ENCODE measurements at places on chromosomes 3 and 15.

DNA sequence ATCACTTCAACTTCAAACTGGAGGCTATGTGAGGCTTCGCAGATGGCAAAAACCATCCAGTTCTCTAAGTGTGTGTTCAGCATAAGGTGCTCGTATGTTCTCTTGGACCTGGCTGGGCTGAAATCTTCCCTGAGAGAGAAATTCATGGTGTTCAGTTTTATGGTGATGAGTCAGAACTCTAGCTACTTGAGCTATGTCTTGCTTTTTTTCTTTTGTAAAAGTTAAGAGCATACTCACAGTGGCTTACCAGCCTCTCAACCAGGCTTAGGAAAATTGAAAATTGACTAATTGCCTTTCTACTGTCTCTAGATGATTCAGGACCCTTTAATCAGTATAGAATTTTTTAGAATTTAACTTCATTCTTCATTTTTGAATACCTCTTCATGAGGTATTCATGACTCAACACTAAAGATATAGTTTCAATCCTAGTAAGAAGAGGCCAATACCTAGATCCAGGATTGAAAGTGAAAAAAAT, 617.5 kb downstream of the TBL1XR1 start:
- no peak for DNase-seq

- DNase-seq: no peak
Measured at GRCh38 chr3:31495971-31496665, 36.6 kb upstream of the STT3B start.

DNA sequence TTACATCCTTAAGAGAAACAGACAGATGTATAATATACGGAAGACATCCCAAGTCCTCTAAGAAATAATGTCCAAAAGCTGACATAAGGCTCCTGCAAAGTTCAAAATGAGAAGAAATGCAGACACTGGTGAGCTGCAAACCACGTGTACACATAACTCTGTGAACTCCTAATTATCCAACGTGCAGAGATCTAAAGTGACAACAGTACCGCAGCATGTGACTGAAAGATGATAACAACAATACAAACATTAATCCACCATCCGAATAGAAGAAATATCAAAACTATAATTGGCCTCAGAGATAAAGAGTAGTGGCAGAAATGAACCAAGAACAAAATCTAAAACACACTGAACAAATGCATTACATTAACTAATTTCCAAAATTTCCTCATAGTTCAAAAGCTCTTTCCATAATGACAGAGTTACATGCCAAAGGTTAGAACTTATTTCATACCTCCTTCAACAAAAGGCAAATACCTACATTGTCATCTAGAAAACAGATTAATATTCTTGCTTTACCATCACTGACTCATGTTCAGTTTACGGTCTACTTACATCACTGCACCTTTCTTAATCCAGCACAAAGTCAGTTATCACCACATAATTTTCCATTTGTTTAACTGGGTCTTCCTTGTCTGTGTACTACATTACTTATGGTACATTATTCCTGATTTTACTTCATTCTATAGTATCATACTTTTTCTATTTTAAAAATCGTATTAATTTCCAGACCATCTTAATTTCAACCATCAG, 2.2 kb downstream of the PDCD10 start:
- DNase-seq: no peak

GRCh38 chr15:96390986-96391385, 60.5 kb downstream of the NR2F2 start:
- no peak for DNase-seq

GRCh38 chr15:74036271-74037170, 42.0 kb downstream of the PML start:
- DNase-seq: no peak

- no peak for DNase-seq
Measured at GRCh38 chr3:155070316-155070715, 9.8 kb upstream of the MME start.

GRCh38 chr3:73933585-73933984, 308.8 kb upstream of the PDZRN3 start:
- no peak for DNase-seq

DNA sequence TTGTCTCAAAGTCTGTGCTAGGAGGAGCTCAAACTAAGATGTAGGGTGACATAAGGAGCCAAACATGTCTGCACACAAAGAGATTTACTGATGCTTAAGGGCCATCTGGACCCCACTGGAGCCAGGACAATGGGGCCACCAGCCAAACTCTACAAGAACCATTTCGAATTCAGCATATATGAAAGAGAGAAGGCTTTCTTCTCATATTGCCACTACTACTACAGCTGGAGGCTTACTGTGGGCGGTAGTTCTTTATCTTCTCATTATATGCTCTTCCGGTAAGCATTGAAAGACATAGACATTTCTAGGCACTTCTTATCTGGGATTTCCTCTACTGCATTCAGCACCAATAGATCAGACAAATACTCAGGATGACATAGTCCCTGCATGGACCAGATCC, 404.4 kb upstream of the PROK2 start:
- DNase-seq: no peak

- DNase-seq: no peak
Measured at GRCh38 chr3:108493862-108494261, 16.5 kb downstream of the MYH15 start.

- DNase-seq: no peak
Measured at GRCh38 chr15:78709263-78709882, 68.4 kb upstream of the CHRNB4 start.

GRCh38 chr3:69294014-69294766, 91.7 kb downstream of the FRMD4B start:
- peak; percentile 96 for DNase-seq

DNA sequence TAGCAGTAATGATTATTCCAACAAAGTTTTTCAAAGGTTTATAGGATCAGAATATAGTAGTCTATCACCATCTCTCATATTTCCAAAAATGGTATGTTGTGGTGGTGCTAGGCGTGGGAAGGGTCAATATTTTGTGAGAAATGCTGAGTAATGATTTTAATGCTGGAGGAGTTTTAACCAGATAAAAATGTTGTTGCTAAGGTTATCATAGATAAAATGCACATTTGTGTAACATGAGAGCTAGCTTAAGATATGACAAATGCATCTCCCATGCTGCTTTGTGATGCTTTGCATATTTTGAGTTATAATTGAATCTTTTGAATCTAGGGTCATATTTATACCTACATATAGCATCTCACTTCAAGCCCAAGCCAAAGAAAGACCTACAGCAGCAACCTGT, 103.9 kb upstream of the ROBO1 start:
- DNase-seq: no peak

- DNase-seq: no peak
Measured at GRCh38 chr3:195441992-195442572, 738 bp downstream of the ACAP2 start.

DNA sequence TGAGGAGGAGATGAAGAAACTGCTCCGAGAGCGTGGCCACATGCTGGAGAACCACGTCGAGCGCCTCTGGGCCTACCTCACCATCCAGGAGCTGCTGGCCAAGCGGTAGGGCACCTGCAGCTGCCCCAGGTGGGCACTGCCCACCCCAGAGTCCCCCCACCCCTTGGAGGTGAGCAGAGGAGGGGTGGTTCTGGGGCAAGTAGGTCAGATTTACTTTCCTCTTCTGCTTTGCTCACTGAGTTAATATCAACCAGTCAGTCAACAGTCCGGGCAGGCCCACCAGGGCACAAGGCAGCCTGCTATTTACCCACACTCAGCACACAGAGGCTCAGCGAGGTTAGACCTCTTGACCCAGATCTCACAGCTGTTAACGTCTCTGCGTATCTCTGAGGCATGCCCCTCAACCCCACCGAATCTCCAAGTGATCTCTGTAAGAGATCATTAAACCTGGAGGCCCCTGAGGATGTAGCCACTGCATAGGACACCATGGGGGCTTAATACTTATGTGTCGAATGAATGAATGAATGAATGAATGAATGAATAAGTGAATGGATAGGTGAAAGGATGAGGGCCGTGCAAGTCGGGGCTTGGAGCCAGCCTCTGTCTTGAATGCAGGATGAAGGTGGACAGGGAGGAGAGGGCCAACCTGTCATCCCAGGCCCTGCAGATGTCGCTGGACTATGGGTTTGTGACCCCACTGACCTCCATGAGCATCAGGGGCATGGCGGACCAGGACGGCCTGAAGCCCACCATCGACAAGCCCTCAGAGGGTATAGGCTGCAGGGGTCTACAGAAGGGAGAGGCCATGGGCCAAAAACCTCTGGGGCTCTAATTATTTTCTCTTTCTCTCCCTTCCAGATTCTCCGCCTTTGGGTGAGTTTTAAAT, 8.0 kb upstream of the ITIH3 start:
- no peak for DNase-seq

- no peak for DNase-seq
Measured at GRCh38 chr3:166367947-166368533, 530.8 kb upstream of the BCHE start.

DNA sequence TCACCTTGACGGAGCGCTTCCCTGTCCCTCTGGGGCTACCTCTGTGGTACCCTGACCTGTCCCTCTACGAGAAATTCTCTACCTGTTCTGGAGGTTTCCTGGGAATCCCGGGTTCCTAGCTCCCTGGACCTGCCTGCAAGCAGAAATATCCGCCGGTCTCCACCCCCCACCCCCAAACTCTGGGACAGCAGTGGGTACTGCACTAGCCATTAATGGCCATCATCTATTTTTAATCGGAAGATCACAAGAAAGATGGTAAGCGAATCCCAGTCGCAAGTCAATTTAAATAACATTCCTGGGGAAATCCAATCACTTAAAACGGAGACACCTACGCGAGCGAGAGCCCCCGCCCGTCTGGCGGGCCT, 429 bp upstream of the C3orf80 start:
- DNase-seq: no peak

- no peak for DNase-seq
Measured at GRCh38 chr3:38726751-38727150, 77.3 kb upstream of the SCN5A start.

DNA sequence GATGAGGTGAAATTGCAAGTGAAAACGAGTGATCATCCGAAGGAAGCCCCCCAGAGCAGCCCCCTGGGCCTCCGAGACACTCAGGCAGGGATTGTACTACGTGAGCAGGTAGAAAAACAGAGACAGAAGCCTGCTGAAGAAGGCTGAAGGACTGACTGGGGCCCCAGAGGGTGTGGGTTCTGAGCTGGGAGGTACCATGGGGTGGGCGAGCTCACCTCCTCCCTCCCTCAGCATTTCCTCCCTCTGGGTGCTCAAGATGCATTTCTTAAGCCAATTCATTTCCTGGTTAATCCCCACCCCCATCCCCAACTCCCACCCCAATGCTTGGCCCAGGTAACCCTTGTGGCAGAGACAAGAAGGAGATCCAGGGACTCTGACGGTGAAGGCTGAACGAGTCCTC, 108.7 kb downstream of the BDH1 start:
- no peak for DNase-seq

GRCh38 chr15:88185584-88185983, 71.0 kb downstream of the NTRK3 start:
- no peak for DNase-seq

GRCh38 chr15:70053001-70053715, 44.6 kb downstream of the TLE3 start:
- DNase-seq: no peak

- no peak for DNase-seq
Measured at GRCh38 chr15:36430280-36430679, 149.1 kb upstream of the CDIN1 start.

- no peak for DNase-seq
Measured at GRCh38 chr3:152382312-152383135, 113.8 kb downstream of the MBNL1 start.

GRCh38 chr3:90134090-90134489, 1026.7 kb downstream of the EPHA3 start:
- DNase-seq: no peak

DNA sequence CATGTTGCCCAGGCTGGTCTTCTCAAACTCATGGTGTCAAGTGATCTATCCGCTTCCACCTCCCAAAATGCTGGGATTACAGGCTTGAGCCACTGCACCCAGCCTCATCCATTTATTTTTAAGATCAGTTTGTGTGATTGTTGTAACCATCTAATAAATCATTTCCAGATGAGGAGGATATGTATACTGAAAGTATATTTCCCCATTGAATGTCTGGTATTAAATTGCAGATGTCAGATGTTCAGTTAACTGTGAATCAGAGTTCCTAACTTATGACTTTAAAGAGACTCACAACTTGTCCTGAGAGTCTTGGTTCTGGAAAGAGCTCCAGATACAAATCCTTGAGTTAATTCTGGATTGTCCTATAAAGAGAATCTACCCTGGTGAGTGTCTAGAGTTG, 62.4 kb downstream of the TRIM71 start:
- no peak for DNase-seq

DNA sequence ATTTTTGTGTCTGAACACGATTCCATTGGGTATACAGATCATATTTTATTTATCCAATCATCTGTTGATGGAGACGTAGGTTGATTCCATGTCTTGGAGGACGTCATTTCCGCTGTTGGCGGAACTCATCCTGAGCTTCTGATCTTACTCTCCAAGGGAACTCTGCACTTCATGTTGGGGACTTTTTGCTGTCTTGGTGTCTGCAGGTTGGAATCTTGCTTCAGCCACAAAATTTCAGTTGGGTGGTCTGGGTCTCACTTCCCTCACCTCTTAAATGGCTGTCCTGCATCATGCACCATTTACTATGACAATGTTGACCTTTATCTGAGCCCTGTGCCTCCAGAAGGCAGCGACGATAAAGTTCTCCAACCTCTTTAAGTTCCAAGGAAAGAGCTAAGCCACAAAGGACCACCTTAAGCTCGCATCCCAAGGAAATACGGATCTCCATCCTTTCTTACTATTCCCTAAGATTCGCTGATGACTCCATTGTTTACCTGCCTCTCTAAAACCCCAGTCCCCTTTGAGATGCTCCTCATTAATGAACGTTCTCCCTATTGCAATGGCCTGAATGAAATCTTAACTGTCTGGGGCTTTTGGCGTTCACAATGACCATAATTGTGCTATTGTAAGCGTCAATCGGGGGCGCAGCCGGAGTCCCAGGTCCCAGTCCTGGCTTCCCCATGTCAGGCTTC, 23.1 kb upstream of the RNU6-1 start:
- DNase-seq: no peak

DNA sequence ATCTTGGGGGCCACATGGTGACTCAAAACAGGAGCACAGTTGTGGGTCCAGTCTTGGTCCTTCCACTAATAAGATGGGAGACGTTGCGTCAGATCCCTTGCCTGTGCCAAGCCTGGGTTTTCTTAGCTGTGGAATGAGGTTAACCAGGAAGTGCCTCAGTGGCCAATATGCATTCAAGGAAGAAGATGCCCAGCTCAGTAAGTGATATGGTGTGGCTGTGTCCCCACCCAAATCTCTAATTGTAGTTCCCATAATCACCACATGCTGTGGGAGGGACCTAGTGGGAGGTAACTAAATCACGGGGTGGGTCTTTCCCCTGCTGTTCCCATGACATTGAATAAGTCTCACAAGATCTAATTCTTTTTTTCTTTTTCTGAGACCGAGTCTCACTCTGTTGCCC, 6.4 kb downstream of the ALG1L2 start:
- DNase-seq: no peak
